ENCODE measurements at places on chromosomes 3 and 15. TPM values are rescaled to one million over a fixed set of nuclear protein-coding genes. Genes with fewer than 3 reads are reported as not detected.

DNA sequence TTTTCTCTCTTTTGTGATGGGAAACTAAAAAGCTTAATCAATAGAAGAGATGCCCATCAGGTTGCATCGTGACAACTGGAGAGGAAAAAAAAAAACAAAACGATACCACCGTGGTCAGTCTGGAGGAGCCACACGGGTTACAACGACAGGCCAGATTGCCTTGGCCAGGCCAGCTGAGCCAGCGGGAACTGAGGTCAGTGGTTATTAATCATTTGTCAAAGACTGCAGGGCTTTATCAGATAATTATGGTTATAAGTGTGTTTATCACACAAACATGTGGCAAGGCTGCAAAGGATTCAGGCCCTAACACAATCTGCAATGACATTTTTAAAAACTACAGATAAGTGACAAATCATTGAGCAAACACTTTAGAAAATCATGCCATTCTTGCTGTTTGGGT lies 135.0 kb upstream of the FAM3D start:
- DNase-seq: no peak

GRCh38 chr3:18223974-18224373 lies 201.2 kb downstream of the SATB1 start:
- DNase-seq: no peak

DNA sequence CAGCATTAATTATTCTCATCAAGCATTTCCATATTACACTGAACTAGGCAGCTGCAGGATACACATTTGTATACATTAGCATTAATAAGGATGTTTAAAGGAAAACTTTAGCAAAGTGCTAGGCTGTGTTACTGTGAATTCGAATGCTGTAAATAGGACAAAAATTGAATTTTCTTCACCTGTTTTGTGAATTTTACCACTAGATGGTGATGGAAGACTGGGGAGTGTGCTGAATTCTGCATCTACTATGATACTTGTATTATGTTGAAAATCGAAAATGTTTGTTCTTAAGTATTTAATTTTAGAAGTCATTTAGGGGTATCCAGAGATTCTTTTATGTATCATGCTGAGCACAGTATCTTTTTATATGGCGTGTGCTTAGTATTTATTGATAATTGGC lies 12.3 kb upstream of the P2RY14 start:
- DNase-seq: no peak

GRCh38 chr3:187744169-187745151 lies 808 bp downstream of the BCL6 start:
- DNase-seq: peak; percentile 39

The CISH gene
- 17.8 TPM for total RNA-seq

GRCh38 chr3:170327040-170327808 lies 30.3 kb upstream of the SKIL start:
- no peak for DNase-seq

The SATB1 gene
- 141 TPM for total RNA-seq

The CFAP100 gene
- total RNA-seq: not detected

The DUOX1 gene
- under 0.01 TPM for total RNA-seq

The CPN2 gene
- total RNA-seq: not detected

GRCh38 chr3:36937492-36937891 lies 7.4 kb downstream of the TRANK1 start:
- no peak for DNase-seq

The SCN11A gene
- under 0.01 TPM for total RNA-seq

DNA sequence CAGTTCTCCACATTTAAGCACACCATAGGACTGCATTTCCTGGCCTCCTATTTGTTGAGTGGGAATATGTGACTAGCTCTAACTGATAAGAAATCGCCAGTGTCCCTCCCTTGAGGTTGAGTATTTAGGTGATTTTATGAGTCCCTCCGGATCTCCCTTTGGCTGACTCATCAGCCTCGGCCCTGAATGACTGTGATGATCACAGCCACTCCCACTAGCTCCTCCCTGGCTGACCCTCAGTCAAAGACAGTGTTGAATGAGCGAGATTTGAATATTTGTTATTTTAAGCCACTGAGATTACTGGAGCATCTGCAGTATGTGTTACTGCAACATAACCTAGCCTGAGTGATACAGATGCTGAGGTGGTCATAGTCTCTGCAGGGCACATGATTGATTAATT lies 515.3 kb downstream of the EPHB1 start:
- DNase-seq: no peak

The GABRG3 gene
- total RNA-seq: not detected

DNA sequence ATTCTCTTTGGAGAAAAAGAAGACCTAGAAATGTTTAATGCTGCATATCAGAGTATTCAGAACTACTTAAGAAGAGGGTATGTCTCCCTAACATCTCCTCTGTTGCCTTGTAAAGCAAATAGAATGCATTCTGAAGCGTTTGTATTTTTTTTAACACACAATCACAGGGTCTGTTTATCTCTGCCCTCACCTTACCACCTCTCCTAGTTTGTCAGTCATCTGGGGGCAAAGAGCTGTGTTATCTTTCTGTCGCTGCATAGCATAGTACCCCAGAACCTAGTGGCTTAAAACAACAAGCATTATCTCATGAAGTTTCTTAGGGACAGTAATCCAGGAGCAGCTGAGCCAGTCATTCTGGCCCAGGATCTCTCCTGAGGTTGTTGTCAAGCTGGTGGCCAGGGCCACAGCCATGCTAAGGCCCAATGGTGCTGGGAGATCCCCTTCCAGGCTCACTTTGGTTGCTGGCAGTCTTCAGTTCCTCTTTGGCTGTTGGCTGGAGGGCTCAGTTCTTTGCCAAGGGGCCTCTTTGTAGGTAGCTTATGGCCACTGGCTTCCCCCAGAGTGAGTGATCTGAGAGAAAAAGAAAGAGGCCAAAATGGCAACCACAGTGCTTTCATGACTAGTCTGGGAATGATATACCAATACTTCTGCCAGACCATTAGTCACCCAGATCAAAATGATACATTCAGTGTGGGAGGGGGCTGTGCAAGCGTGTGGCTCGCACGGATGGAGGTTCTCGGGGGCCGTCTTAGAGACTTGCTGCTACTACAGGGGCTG lies 17.8 kb downstream of the EDEM1 start:
- no peak for DNase-seq

GRCh38 chr3:16522834-16523233 lies 9.3 kb upstream of the RFTN1 start:
- no peak for DNase-seq

DNA sequence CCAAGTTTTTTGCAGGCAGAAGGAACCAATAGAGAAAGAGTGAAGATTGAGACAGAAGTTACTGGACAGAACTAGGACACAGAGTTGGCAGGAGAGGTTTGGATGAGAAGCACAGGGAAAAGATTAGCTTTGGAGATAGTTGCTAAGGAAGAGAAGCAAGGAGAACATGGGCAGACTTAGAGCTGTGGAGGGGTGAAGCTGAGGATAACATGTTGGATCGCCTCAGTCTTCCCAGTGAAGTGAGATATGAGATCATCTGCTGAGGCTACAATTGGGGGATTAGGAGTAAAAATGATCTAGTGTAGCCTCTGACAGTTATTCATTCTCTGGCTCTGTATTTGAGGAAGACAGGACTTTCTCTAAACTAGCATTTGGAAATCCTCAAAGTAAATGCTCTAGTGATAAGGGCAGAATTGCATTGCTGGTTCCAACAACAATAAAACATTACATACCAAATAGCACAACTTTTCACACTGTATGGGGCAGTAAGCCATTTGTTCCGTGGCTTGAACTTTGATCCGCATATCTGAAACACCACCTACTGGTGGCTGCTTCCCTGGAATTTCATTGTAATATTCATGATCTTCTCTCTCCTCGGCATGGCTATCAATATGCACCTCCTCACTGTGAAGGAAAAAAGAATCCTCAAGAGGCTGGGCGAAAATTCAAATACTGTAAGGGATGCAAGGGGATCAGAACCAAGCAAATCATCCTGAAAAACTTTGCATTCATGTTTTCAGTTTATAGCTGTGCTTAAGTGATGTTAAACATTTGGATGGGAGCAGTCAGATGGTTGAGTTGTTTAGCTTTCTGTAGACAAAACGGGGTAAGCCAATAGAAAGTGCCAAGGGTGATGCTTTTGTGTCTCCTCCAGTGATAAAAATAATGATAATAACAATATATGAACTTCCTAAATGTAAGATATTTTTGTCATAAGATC lies 22.2 kb upstream of the EID1 start:
- DNase-seq: no peak

The LCMT2 gene
- 5.7 TPM for total RNA-seq

The NEK4 gene
- total RNA-seq: 12.1 TPM

DNA sequence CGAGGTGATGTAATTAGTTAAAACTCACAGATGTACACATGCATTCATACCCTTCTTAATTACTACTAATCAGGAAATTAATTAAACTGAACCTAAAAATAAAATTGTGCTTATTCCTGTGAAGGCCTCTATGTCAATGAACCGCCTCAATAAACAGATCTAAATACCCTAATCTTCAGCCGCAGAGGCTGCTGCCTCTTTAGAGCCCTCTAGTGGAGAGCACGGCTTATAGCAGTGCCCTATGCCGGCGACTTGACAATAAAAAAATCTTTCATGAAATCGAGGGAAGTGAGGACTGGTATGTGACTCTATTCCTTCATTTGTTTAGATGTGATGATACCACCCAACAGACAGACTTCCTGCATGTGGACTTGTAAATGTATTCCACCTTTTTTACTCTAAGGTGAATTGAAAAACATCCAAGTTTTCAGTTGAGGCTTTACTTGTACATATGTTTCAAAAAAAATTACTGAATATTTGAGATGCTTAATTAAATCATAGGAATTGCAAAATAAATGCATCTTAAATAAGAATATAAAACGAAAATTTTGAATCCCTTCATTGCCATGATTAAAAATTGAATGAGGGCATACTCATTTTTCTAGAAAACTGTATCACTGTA lies 8.3 kb upstream of the EPHA3 start:
- DNase-seq: peak; percentile 75

DNA sequence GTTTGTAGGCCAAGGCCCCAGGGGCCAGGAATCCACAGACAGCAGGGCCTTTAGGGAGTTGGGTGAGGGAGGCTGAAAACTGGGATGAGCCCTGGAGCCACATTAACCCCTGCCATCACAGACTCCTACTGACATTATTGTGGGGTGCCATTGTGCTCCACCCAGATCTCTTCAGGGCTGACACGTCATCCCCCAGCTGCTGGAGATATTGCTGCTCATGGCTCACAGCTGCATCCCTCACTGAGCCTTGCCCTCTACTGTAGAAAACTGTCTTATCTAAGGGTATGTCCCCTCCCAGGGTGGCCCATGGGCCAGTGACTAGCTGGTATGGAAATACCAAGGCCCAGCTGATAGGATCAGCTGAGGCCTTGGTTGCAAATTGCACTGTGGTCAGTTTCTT lies 87.3 kb upstream of the PRR23C start:
- no peak for DNase-seq

The PPM1L gene
- 16.4 TPM for total RNA-seq

- DNase-seq: no peak
Measured at GRCh38 chr3:124296406-124296805, 304.5 kb upstream of the ROPN1 start.

DNA sequence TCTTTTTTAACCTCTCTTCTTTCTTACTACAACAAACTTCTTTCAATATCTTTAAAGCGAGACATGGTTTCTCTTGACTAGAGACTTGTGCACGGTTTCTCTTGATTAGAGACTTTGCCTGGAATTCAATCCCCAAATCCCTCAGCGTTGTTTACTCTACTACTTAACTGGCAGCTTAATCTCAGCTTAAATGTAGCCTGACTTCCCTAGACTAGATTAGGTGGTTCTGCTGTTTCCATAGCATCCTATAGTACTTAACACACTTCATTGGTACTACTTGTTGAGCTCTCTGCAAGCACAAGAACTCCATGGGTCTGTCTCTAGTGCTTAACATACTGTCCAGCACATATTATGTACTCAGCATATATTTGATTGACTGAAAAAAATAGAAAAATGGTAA lies 168.2 kb upstream of the GPR149 start:
- DNase-seq: no peak

DNA sequence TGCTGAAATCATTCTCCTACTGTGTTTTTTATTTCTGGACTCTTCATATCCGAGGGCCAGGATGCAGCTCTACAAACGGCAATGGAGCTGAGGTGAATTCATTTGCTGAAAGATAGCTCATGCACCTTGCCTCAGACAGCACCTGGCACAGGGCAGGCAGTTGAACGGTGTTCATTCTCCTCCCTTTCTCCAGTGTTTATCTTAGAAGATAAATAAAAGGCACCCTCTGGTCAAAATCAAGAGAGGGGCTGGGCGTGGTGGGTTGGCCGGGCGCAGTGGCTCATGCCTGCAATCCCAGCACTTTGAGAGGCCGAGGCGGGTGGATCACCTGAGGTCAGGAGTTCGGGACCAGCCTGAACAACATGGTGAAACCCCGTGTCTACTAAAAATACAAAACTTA lies 79.3 kb upstream of the LMOD3 start:
- no peak for DNase-seq

The CGNL1 gene
- under 0.01 TPM for total RNA-seq

DNA sequence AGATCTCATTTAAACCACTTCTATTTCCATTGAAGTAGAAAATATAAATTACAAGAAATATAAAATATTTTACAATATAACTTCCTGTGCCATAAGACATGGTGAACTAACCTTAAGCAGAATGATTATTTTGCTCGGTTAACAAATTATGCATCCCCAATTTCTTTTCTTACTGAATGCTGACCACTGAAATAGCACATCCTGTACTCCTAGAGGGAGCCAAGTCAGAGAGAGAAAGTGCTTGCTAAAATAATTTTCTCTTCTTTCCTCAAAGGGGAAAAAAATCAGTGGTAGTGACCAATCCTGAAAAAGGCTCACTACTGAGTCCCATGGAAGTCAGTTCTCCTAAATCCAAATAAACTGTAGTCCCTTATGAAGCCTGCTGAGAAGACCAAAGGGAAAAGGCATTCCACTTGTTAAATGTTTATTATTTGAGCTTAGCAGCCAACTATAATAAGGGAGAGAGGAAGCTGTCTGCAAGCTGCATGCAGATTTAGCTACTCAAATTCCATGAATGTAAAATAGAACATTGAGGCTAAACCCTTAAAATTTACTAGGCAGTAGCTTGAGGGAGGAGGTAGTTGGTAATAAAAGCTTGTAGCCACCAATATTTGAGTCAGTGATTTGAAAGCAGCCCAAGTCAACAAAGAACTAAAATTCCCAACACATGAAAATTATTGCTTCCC lies 33.1 kb downstream of the CEP152 start:
- no peak for DNase-seq

- DNase-seq: peak; percentile 25
Measured at GRCh38 chr15:70098461-70099166, 897 bp upstream of the TLE3 start.

DNA sequence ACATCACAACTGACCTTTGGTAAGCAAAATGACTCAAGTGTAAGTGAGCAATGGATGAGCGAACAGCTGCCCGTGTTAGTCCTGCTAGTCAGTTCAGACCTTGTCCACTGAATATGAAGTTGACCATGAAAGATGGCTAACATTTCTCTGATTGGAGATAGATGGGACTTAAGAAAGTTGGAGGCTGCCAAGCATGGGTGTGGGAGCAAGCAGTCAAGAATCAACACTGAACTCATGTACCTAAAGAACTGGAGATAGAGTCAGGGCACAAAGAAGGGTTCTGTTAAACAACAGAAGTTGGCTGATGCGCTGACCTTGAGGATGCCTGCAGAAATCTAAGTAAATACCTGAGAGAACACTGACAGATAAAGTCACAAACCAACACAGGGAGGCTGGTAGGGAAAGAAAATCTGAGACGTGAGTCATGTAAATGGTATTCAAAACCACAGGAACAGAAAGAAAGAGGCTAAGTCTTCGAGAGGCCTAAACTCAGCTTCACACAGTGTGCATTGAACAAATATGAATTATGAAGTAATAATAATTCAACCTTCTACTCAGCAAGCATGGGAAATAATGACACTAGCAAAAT lies 30.7 kb upstream of the ANPEP start:
- no peak for DNase-seq

- no peak for DNase-seq
Measured at GRCh38 chr3:61582287-61582686, 20.9 kb downstream of the PTPRG start.

Data from hematopoietic multipotent progenitor cell (in vitro differentiated cells).